AG08396 (cell line): ENCODE measurements at places on chromosomes 7 and 10.

GRCh38 chr7:137935884-137936508, 65.9 kb downstream of the CREB3L2 start:
- no peak for DNase-seq

GRCh38 chr7:66376264-66376945, 171.3 kb downstream of the TPST1 start:
- no peak for DNase-seq

DNA sequence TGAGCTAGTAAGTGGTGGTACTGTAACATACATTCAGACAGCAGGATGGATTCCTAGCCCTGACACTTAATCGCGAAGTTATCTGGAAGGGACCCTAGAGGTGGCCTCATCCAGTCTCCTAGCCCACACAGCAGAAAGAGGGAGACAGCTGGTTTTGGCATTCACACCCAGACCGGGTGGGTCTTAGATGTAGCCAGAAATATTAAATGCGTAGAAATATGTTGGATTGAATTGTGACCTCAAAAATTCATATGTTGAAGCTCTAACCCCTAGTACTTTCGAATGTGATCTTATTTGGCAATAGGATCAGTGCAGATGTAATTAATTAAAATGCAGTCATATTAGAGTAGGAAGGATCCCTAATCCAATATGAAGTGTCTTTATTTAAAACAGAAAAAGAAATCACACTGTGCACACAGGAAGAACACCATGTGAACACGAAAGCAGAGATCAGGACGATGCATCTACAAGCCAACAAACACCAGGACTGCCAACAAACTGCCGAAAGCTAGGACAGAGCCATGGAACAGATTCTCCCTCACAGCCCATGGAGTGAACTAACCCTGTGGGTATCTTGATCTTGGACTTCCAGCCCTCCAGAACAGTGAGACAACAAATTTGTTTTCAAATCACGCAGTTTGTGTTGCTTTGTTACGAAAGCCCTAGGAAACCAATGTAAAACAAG, 2.9 kb upstream of the XPNPEP1 start:
- no peak for DNase-seq

DNA sequence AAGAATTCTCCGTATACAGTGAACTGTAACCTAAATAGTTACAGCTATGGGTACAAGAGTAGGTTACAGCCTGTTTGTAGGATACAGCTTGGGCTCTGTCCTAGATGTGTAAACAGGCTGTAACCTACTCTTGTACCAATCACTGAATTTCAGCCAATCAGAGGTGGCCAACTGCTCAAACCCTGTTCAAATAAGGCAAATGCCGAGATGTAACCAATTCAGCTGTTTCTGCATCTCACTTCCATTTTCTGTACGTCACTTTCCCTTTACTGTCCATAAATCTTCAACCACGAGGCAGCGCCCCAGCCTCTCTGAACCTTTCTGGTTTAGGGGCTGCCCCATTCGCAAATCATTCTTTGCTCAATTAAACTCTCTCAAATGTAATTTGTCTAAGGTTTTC, 8.3 kb upstream of the MMP21 start:
- no peak for DNase-seq

- DNase-seq, result no peak
Observed at GRCh38 chr7:131495669-131496498, 60.5 kb downstream of the PODXL start.

DNA sequence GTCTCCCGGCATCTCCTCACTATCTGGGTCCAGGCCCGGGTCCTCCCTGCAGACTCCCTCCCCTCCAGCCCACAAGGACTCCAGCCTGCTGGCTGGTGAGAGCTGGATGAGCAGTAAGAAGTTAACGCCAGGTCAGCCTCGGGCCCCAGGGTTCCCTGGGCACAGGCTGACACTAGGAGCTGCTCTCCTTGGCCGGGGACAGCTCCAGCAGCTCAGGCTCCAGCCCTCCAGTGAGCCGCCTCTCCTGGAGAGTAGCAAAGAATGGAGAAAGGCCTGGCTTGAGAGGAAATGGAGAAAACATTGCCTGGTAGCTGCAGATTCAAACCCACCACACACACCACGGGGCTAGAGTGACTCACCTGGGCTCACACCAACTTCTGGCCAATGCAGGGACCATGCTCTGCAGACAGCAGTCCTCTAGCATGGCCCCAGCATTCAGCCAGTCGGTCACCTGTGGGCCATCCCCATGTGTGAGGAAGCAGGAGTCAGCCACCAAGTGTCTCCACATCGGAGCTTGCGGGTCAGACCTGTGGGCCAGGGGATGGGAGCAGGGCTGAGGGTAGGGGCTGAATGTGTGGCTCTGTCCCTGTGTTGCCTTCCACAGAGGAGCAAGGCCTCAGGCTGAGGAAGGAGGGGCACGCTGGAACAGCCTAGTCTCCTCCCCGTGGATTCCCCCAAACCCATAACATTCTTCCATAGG, 6.5 kb downstream of the SAP25 start:
- no peak for DNase-seq

GRCh38 chr7:93992421-93993110, 11.6 kb downstream of the BET1 start:
- DNase-seq, result no peak

- DNase-seq, result no peak
Observed at GRCh38 chr7:30912021-30912730, 523 bp downstream of the AQP1 start.

DNA sequence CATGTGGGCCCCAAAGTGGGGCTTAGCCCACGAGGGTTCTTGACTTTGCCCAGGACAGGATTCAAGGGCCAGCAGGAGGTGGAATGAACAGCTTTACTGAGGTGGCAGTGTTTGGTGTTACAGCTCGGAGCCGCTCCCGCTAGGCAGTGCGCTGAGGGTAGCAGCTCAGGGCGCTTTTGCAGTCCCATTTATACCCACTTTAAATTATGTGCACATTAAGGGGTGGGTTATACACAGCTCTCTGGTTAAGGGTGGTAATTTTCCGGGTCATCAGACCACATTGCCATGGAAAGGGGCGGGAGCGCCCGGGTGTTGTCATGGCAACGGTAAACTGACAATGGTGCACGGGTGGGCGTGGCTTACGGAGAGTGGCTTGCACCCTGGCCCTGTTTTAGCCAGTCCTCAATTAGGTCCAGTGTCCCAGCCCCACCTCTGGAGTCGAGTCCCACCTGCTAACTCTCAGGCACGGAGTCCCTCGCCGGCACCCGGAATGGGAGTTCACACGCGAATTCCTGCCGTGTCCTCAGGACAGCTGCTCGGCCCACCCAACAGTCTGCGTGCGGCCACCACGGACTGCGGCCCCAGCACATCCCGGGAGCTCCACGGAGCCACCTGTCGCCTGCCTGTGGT, 58.2 kb upstream of the PDGFA start:
- DNase-seq, result no peak

DNA sequence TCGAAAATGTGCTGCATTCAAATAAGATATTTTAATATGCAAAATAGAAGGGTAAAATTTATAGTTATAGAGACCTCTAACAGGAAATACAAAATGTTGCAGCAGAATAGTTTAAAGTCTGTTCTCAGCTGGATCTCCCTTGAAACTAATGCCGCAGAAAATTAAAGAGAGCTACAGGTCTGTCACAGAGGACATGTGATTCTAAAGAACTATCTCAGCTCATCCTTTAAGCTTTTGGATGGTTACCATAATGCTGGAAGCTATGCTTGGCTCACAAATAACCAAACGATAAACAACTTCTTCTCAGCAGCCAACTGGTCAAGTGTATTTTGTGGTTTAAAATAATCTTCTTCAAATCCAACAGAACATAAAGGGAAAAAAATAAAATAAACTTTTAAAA, 353.0 kb downstream of the PARD3 start:
- no peak for DNase-seq

DNA sequence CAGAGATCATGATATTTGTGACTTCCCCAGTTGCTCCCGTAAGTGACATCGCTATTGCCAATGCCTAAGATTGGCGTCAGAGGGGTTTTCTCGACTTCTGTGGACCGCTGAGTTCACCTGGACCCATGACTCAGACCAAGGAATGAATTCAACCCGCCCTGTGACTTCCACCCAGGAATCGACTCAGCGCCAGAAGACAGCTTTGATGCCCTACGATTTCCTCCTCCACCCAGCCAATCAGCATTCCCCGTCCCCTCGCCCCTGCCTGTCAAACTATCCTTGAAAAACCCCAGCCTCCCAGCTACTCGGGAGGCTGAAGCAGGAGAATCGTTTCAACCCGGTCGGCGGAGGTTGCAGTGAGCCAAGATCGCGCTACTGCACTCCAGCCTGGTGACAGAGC, 58.3 kb downstream of the MICALL2 start:
- no peak for DNase-seq

DNA sequence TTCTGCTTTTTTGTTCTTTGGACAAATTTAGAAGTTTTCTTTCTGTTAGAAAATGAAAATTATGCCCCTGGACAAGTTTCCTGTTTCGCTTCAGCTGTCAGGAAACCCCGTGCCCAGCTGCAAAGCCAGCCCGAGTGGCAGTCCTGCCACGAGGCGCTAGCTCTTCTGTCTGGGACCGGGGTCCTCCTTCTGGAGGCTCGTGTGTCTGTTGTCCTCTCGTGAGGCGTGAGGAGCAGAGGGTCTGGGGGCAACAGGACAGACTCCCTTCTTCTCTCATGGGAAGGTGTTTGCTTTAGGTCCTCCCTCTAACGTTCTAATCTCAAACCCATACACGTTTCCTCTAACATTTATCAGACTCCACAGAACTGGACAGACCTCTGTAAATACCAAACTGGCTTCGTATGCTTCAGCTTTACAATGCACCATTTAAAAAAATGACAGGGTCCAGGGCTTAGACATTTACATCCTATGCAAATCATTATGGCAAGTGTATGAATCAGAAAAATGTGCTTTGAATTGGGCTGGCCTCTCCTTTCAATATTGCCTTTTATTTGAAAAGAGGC, 184.5 kb upstream of the SHH start:
- no peak for DNase-seq

GRCh38 chr10:1961989-1962388, 224.7 kb upstream of the ADARB2 start:
- DNase-seq, result no peak

GRCh38 chr7:148153616-148154284, 436.8 kb upstream of the C7orf33 start:
- no peak for DNase-seq

DNA sequence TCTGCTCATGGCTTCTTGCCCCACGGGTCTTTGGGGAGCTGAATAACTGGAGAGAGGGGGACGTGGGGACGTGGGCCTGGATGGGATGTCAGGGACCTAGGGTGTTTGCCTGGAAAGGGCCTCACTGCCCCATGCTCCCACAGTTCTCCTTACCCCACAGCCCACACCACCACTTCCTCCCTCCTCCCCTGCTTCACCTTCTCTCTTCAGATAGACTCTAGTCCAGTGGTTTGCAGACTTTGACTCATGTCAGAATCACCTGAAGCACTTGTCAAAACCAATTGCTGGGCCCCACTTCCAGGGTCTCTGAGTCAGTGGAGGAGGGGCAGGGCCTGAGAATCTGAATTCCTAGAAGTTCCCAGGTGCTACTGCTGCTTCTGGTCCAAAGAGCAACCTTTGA, 327.4 kb downstream of the RPS24 start:
- no peak for DNase-seq

GRCh38 chr10:71746344-71747037, 26.8 kb downstream of the VSIR start:
- no peak for DNase-seq

- no peak for DNase-seq
Observed at GRCh38 chr10:3687510-3688081, 97.4 kb downstream of the KLF6 start.

- no peak for DNase-seq
Observed at GRCh38 chr10:1110674-1111119, 54.5 kb downstream of the WDR37 start.

GRCh38 chr10:133280391-133281059, 3.9 kb upstream of the ADAM8 start:
- DNase-seq, result no peak

DNA sequence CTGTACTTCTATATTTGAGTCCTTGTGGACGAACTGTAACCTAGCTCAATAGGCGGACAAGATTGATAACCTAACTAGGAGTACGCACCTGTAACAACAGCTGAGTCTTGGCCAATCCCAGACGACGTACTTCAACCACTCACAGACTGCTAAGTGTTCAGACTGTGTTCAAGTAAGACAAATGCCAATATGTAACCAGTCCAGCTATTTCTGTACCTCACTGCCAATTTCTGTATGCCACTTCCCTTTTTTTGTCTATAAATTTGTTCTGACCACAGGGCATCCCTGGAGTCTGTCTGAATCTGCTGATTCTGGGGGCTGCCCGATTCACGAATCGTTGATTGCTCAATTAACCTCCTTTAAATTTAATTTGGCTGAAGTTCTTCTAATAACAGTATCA, 32.2 kb downstream of the HACD1 start:
- DNase-seq, result no peak

DNA sequence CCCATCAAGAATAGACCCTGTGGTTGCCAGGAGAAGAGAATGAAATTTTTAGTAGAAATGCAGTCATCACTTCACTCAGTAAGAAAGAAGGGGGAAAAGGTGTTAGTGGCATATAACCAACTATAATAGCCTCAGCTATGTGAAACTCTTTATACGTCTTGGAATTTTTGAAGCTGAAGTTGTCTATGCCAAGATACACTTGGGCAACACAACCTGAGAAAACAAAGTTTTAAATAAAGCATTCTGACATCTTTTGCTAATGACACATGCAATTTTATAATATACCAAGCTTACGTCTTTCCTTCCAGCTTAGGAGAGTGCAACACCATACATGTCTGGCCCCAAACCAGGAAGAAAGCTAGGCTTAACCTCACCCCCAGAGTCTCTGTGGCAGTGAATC, 40.8 kb upstream of the ZNF438 start:
- DNase-seq, result no peak

DNA sequence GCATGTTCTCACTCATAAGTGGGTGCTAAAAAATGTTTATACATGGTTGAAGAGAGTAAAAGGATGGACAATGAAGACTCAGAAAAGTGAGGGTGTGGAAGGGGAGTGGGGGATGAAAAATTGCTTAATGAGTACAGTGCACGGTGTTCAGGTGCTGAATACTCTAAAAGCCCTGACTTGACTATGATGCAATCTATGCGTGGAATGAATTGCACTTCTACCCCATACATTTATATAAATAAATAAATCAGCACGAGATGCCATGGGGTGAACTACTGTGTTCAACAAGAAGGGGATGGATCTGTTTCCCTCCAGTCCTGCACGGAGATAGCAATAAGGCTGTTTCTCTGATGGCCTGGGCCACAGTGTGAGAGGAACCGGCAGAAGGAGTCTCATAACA, 254.3 kb upstream of the LYZL1 start:
- DNase-seq, result no peak

DNA sequence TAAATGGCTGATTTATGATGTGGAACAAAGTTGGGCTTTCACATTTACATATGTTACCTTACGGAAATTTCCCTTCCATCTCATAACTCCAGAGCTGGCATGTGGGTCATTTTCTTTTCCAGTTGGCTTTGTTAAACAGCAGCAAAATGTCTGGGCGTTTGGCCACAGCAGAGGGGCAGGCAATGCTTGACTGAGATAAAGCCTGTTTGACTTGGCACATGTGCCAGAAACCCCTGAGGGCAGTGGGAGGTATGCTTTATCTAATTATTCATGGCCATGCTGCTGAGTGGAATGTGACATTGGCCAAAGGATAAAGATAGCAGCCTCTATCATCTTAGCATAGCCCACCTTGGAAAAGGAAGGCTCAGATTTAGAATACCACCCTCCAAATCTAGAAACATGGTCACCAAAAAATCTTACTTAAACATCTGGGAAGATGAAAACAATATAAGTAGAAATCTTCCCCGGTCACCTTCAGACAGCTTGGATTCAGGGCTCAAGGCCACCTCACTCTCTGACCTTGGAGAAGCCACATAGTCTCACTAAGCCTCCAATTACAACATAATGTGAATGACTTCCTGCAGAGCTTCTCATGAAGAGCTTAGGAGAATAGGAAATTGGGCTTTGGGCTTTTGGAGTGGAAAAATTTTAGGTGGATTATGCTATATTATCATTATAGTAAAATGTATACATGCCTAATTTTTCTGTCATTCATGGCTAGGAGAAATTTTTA, 101.5 kb downstream of the GRM3 start:
- no peak for DNase-seq
